NCI-H1436 (cell line): ENCODE measurements at places on chromosomes 3 and 15.

GRCh38 chr3:102374863-102375634 lies 59.8 kb upstream of the ZPLD1 start:
- DNase-seq = no peak

GRCh38 chr3:41742121-41742520 lies 219.8 kb downstream of the ULK4 start:
- no peak for DNase-seq

- no peak for DNase-seq
Measured at GRCh38 chr3:134464064-134464688, 21.6 kb downstream of the ANAPC13 start.

DNA sequence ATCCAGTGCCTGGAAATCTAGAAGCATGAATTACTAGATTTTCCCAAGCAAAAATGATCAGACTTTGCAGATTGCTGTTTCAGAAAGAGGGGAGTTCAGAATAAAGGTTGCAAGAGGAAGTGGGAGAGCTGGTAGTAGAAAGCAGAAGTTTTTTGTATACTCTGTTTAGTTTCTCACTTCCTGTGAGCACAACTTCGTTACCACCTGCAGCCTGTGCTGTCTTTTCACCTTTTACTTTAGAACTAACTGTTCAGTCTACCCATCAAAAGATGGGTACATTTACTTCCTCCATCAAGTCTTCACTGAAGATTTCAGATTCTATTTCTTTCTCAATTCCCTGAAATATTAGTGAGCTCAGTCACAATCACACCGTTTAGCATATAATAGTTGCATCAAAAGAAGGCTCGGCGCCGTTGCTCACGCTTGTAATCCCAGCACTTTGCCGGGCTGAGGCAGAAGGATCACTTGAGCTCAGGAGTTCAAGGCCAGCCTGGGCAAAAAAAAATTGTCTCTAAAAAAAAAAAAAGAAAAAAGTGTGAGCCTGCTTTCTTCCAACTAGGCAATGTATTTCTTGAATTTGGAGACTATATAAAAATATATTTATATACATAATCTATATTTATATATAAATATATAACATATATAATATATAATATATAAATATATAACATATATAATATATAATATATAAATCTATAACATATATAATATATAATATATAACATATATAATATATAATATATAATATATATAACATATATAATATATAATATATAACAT lies 1.8 kb upstream of the CEP97 start:
- DNase-seq = no peak

- no peak for DNase-seq
Measured at GRCh38 chr3:128447561-128448013, 19.1 kb downstream of the DNAJB8 start.

GRCh38 chr15:76221085-76221767 lies 90.0 kb downstream of the ETFA start:
- no peak for DNase-seq

- DNase-seq = no peak
Measured at GRCh38 chr15:26475554-26475953, 297.3 kb downstream of the GABRB3 start.

DNA sequence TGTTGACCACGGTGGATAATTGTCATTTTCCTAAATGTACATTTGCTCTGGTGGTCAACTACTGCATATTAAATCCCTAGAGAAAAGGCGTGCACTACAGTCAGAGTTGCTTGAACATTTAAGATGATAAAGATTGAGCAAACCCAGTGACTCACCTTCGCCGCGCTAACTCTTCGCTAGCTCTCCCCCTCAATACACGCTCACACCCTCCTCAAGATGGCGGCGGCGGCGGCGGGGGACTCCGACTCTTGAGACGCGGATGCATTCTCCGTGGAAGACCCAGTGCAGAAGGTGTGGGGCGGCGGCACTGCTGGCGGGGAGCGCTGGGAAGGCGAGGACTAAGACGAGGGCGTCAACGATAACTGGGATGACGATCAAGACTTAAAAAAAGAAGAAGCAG lies 79.8 kb upstream of the PFN2 start:
- no peak for DNase-seq

DNA sequence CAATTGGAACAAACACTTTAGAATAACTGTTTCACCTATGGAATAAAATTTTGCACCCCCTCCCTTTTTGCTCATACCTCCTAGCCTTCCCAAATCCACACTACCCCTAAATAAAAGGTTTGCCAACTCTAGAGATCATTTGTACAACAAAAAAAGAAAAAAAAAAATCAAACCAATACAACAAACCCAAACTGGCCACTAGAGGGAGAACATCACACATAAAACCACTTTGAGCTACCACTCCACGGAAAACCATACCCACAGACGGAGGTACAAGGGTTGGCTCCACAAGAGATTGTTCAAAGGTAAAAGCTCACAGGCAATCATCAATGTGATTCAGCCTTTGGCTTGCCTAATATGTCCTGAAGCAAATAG lies 47.6 kb downstream of the SETMAR start:
- DNase-seq = no peak

DNA sequence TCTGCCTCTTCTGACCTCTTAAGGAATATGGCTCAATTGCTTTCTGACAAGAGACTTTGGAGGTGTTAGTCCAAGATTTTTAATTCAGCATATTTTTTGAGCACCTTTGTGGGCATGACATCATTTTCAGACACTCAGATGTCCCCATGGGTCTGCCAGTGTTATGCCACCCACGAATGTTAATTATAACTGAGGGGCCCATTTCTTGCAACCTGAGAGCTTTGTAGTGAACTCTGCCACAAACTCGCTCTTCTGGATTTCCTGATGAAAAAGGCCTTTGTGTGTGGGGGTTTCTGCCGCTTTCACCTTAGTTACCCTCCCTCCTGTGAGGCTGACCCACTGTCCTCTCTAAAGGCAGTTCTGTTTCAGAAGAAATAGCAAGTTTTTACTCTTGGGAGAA lies 64.5 kb upstream of the CCR4 start:
- no peak for DNase-seq

GRCh38 chr3:181947606-181948005 lies 235.9 kb downstream of the SOX2 start:
- DNase-seq = no peak
